Activated gamma-delta T cell treated with Interleukin-2 at 50 U/mL for 16 hours (primary cell): ENCODE measurements at places on chromosomes 7 and 10.

GRCh38 chr7:43752411-43752810 lies 6.1 kb upstream of the BLVRA start:
- DNase-seq: no peak

DNA sequence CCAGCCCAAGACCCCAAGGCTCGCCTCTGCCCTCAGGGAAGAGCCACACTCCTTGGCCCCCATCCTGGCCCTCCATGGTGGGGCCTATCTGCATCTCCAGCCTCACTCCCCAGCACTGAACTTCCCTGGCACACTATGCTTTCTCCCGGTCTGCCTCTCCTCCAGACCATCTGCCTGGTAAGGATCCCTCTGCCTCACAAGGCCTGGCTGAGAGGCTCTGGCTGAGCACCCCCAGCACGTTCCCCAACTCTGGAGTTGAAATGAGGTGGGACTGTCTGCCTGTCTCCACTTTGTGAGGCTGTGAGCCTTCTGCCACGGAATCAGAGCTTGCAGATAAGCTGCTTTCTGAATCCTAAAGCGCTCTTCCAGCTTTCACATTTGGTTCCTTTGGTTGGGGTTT lies 220.7 kb downstream of the TNS3 start:
- DNase-seq: no peak

GRCh38 chr7:111806232-111806631 lies 243.9 kb upstream of the IMMP2L start:
- no peak for DNase-seq

DNA sequence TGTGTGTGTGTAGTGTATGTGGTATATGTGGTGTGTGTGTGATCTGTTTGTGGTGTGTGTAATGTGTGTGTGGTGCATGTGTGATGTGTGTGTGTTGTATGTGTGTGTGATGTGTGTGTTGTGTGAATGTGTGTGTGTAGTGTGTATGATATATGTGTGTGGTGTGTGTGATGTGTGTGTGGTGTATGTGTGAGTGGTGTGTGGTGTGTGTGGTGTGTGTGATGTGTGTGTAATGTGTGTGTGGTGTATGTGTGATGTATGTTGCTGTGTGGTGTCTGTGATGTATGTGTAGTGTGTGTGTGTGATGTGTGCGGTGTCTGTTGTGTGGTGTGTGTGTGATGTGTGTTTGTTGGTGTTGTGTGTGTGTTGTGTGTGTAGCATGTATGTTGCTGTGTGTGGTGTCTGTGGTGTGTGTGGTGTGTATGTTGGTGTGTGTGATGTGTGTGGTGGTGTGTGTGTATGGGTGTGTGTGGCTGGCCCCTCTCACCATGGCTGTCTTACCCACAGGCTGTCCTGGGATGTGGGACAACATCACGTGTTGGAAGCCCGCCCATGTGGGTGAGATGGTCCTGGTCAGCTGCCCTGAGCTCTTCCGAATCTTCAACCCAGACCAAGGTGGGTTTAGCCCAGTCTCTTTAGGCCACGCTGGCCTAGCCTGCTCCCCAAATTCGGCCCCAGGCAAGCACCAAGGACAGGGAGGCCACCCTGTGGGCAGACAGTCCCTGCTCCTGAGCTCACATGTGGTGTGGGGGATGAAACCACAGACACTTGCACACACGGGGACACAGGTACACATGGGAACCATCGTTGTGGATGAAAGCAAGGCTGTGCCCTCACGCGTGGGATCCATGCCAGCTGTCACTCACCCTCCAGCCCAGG lies 25.6 kb downstream of the ADCYAP1R1 start:
- no peak for DNase-seq
